Occipital lobe (tissue), 3 donors: ENCODE measurements at places on chromosomes 6 and 20. TPM values are rescaled to one million over a fixed set of nuclear protein-coding genes. Genes with fewer than 3 reads are reported as not detected.

The FOXQ1 gene
- 1.1 TPM for total RNA-seq

The MEI4 gene
- 0.47 TPM for total RNA-seq

DNA sequence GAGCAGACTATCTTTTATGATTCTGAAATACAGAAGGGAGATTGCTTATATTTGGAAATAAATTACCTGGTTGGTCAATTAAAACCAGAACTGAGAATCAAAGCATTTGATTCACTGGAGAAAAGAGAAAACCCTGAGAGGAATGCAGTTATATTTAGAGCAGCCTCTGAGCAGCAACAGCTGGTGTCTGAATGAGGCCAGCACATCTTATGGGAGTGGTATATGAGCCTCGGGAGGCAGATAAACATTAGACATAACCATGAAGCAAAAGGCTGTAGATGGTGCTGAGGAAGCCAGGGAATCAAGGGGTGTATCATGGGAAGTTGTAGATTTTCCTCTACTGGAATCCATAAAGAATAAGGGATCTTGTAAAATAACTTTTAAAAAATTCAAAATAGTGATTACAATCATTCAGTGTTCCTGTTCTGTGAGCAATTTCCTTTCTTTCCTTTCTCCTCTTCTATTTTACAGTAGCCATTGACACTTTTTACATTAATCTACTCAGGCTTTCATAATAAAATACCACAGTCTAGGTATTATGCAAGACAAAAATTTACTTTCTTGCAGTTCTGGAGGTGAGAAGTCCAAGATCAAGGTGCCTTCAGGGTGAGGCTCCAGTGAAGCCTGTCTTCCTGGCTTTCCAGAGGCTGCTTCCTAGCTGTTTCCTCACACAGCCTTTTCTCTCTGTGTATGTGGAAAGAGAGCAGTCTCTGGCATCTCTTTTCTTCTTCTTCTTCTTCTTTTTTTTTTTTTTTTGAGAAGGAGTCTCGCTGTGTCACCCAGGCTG is 32.8 kb upstream of the ENPP5 start:
- DNase-seq, result no peak

GRCh38 chr6:51467231-51467952 is 620.0 kb downstream of the PKHD1 start:
- no peak for DNase-seq

The MATN4 gene
- total RNA-seq, result not detected

DNA sequence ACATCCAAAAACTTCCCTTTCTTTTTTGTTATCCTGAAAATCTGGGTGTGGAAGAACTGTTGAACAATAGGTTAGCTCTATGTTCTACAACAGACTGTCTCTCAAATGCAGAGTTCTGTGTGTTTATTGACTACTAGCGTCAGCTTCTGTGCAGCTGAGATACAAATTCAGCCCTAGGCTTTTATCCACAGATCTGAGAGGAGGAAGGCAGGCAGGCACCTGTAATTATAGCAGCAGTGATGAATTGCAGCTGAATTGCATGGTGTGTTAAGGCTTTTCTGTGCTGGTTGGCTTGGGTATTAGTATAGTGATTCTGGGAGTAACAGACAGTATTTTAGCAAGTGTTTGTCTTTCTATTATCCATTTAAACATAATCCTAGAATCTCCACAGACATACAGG is 24.4 kb downstream of the GRIK2 start:
- DNase-seq, result no peak

The LY6G5B gene
- total RNA-seq, result 3.4 TPM

- no peak for DNase-seq
Observed at GRCh38 chr20:358891-359555, 12.1 kb downstream of the NRSN2 start.
